ENCODE measurements at places on chromosomes 16 and 17.
A peak's percentile ranks its signal among the peaks of the same experiment; 100 is the strongest.

DNA sequence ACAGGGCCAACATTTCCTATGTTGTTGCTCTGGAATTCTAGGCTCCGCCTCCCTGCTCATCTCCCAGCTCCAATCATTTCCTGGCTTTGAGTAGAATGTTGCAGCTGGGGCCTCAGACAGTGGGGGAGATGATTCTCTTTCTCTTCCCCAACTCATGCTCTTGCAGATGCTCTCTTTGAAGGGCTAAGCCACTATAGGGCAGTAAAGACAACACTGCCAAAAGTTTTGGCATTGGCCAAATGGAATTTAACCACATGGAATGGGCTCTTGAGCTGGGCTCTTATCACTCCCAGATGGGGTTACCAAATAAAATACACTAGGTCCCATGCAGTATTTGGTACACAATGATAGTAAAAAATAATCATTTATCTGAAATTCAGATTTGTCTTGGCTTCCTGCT, 19.6 kb upstream of the EFCAB13 start:
- DNase-seq = no peak

DNA sequence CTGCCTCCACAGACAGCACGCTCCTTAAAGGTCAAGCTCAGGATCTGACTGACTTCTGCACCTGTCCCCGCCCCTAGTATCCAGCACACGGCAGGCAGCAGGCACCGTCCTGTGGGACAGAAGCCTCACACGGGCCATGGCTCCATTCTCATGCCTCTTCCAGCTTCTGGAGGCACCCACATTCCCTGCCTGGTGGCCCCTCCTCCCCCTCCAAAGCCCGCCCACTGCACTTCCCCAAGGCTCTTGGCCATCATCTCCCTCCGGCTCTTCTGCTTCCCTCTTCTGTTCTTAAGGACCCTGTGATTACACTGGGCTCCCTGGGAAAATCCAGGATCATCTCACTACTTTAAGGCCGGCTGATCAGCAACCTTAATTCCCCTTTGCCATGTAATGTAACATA, 3.5 kb downstream of the CANT1 start:
- no peak for DNase-seq

DNA sequence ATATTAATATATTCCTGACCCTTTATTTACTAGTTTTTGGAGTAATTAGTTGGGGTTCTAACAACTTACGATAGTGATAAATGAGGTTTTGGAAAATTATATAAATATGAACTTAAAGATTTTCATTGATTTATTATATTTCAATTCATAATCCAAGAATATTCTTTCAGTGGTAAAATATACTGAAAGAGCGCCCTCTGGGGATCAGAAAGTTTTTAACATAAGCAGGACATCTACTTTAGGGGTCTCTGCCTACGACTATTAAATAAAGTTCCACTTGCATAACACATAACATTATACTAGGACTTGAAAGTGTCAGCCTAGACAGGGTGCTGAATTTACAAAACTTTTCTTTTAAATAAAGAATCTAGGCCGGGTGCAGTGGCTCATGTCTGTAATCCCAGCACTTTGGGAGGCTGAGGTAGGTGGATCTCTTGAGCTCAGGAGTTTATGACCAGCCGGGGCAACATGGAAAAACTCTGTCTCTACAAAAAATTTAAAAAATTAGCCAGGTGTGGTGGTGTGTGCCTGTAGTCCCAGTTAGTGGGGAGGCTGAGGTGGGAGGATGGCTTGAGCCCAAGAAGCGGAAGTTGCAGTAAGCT, 15.6 kb downstream of the RFWD3 start:
- peak; percentile 15 for DNase-seq

DNA sequence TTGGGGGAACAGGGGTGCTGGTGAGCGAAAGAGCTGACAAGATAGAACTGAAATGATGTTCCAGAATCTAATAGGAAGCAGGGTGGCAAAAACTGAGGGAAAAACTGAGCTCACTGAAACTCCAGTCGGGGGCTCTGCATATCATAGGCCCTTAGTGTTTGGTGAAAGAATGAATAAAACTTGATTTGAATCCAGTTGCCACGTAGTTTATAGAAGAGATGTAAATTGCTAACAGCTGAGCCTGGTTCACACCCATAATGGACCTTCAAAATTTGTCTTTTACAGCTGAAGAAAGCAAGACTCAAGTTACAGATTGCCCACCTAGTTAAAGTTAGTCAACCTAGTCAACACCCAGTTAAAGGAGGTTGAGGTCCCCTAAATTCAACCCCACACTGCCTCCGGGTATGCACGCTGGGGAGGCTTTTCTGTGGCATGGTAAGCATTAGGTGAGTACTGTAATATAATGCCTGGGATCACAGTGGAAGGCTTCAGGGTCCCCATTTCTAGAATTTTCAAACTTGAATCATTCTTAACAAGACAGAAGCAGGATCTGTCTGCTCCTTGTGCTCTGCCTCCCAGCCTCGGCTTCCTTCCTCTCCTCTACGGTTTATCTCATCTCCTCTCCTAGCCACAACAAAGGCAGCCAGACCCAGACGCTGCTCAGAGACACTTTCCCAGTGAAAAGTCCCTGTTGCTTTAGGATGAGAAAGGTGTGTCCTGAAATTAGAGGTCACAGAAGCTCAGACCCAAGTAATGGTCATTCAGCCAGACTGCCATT, 26.9 kb upstream of the SUPT4H1 start:
- no peak for DNase-seq

- no peak for DNase-seq
Measured at GRCh38 chr16:15879255-15879811, 9.1 kb downstream of the CEP20 start.

GRCh38 chr17:81479175-81480071, 33.2 kb downstream of the ACTG1 start:
- no peak for DNase-seq

- no peak for DNase-seq
Measured at GRCh38 chr16:89504091-89504490, 4.1 kb upstream of the SPG7 start.

GRCh38 chr17:44979426-44979995, 11.4 kb upstream of the C1QL1 start:
- no peak for DNase-seq

DNA sequence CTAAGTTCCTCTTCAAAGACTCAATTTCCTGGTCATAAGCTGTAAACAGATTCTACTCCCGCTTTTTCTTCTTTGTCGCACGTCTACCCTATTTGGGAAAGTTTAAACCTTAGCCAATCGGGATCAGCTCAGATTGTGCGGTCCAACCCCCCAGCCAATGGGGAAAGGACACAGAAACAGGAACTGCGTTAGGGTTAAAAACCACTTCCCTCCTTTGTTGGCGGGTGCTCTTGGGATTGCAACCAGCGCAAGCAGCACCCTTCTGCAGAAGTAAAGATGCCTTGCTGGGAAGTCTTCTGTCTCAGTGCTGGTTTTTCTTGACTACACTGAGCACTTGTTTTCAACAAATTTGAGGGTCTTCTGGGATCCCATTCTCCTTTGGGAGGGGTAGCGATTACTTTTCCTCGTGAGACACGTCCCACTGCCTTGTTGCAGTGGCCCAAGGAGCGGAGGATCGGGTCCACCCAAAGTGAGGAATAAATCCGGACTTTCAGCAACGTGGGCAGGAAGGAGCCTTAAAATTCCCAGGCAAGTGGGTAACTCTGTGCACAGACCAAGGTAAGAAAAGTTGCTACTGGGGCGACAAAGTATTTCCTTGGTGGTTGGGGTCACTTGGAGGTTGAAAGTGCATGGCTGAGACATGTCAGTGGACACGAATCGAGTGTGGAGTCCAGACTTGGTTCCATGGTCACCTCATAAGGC, 1.0 kb upstream of the YPEL3 start:
- no peak for DNase-seq

GRCh38 chr17:40467281-40467867, 24.1 kb downstream of the IGFBP4 start:
- no peak for DNase-seq

- no peak for DNase-seq
Measured at GRCh38 chr17:57629470-57629869, 115.6 kb downstream of the CCDC182 start.

DNA sequence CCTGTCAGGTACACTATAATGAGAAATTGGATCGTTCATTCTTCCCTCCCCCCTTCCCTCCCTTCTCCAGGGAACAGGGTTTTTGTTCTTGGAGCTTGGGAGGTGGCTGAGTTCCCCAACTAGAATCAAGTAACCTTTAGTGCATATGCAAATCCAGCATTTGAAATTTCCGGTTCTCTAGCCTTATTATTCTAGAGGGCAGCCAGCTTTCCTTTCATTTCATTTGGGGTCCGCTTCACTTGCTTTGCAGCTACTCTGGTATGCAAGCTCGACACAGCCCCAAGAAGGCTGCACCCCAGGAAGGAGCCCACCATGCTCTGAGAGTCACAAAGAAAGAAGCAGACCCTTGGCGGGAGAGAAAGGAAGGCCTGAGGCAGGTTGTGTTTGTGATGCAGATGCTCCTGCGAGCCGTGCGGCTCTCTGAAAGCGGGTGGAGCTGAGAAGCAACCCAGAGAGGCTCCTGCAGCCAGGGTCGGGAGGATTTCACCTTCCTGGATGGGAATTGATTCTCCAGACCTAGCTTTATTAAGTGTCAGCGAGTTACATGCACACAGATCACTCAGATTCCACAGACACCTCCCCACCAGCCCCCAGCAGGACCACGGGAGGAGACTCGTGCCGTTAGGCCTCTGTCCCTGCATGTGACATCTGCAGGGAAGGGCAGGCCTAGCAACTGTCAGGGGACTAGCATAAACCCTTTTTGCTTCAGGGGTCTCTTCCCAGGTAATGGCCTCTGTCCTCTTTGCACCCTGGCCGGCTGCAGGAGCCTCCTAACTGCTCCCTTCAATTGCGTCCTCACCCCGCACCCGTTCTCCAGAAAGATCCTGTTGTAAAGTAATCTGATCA, 34.5 kb downstream of the PMM2 start:
- no peak for DNase-seq

GRCh38 chr16:3881499-3881990, 1.0 kb upstream of the CREBBP start:
- DNase-seq = no peak

DNA sequence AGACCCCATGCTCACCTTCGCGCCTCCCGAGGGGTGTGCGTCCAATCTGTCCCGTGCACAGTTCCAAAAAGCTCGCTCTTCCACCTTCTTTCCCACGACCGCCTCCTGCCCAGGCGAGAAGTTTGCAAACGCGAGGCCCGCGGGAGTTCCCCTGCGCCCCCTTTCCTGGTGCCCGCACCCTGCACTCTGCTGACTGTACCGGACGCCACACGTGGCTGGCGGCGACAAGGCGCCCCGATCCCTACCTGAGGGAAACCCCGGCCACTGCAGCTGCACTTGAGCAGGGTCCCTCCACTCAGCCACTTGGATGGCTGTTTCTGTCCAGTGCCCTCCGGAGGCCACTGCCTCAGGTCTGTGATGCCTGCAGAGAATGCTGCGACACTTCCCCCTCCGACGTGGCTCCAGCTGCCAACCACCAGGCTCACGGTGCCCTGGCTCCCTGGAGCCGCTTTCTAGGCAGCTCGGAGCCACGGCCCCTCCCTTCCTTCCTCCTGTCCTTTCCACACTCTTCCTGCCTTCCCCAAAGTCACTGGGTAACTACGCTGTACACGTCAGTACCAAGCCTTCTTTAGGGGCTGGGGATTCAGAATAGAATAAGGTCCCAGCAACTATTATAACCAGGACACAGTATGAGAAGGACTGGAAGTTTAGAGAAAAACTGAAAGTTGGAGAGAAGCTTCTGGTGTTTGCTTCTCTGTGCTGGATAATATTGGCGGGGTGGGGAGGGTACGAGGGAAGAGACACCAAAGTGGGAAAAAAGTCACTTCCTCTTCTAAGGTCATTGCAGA, at the start of gene MLKL:
Gene MLKL, minus strand, starts transcription at position 425 of the 788 bp plus-strand sequence. CDS start 5,105 bp downstream, outside the sequence.
- DNase-seq = peak; percentile 43

GRCh38 chr16:48501516-48502377, 108.2 kb downstream of the N4BP1 start:
- no peak for DNase-seq

- no peak for DNase-seq
Measured at GRCh38 chr16:88748364-88748763, 36.7 kb downstream of the PIEZO1 start.

DNA sequence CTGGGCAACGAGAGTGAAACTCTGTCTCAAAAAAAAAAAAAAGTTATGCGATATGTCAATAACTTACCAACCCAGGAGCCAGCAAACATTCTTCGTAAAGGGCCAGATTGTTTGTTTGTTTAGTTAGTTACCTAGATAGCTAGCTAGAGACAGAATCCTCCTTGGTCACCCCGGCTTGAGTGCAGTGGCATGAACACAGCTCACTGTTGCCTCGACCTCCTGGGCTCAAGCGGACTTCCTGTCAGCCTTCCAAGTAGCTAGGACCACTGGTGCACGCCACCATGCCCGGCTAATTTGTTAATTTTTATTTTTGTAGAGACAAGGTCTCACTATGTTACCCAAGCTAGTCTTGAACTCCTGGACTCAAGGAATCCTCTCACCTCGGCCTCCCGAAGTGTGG, 113.0 kb downstream of the LITAF start:
- no peak for DNase-seq

GRCh38 chr17:74795327-74796020, 19.3 kb upstream of the NAT9 start:
- no peak for DNase-seq
